ENCODE measurements at places on chromosomes 7 and 10.
A peak's percentile ranks its signal among the peaks of the same experiment; 100 is the strongest.

DNA sequence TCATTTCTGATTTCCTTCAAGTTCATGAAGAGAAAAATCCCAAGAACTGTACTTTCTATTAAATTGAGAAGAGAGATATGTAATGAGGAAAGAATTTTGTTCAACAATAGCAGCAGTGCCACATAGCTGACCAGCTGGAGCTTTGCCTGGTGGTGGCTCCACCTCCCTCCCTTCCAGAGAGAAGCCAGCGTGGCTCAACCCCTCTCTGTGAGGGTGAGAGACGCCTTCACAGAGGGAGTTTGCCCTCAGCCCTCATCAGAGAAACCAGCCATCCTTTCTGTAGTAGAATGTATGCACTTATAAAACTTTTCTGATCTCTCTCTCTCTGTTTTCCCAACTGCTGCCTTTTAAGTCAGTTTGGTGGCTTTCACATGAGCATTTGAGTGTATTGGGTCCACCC is 20.5 kb upstream of the COL1A2 start:
- DNase-seq = peak; percentile 82

GRCh38 chr7:101177644-101178043 is 2.4 kb downstream of the NAT16 start:
- no peak for DNase-seq

DNA sequence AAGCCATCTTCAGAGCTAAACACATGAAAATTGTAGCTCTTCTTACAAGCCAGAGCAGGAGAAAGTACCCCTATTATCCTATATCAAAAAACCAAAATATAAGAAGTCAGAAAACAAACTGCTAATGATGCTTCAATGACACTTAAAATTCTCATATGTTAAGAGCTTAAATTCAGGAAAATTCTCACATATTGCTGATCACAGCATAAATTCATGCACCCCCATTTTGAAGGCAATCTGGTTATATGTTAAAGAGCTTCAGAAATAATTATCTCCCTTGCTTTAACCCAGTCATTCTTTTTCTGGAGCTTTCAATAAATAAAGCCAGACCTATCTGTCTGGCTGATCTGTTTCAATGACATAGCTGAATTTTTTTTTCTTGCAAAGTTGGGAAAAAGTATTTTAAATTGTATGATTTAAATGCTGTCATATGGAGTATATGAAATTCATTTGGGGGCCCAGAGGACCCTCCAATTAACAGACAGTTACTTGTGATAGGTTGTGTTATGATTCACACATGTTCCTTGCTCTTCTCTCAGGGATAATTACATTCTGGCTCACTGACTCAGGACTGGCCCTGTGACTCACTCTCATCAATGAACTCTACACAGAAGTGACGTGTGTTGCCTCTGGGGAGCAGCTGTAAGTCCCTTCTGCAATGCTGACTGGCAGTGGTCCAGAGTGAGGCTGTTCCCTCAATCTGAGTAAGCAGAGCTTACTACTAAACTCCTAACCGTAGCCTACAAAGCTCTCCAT is 85.2 kb downstream of the HGF start:
- peak; percentile 97 for DNase-seq

GRCh38 chr7:149723082-149723767 is 50.2 kb downstream of the ZNF467 start:
- DNase-seq = no peak

DNA sequence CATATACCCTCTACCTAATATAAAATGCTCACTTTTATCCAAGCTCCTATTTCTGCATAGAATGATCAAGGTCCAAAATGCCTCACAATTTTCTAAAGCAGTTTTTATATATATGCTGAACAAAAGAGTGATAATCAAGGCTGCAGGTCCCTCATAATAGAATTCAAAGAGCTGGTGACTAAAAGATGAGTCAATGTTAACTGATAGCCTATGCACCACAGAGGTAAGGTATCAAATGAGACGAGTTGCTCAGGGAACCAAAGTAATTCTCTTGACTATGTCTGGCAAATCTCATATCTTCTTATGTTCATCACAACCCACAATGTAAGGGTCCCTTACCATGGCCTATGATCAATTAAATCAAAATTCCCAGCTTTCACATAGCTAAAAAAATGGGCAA is 15.2 kb downstream of the PDZD8 start:
- no peak for DNase-seq

GRCh38 chr10:16902606-16903005 is 85.4 kb upstream of the RSU1 start:
- no peak for DNase-seq

- DNase-seq = peak; percentile 35
These were observed 9.1 kb upstream of the CSGALNACT2 start for GRCh38 chr10:43128958-43129706.

DNA sequence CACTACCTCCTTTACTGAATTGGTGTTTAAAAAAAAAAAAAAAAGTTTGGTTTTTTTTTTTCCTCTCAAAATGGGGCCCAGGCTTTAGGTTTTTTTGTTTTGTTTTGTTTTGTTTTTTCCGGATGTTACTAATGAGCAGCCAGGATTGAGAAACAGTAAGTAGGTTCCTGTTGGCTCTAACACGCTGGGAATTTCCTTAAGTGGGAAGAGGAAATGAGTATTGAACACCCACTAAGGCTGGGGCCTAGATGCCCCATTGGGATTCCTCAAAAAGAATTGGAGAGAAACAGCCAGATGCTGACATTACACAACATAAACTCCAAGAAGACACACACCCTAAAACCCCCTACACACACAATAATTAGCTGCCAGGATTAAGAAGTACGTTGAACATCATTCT is 102.2 kb upstream of the NANOS1 start:
- DNase-seq = no peak

GRCh38 chr7:4257146-4258111 is 424.7 kb upstream of the FOXK1 start:
- no peak for DNase-seq

- no peak for DNase-seq
These were observed 66.0 kb downstream of the SUGCT start for GRCh38 chr7:40200791-40201190.

DNA sequence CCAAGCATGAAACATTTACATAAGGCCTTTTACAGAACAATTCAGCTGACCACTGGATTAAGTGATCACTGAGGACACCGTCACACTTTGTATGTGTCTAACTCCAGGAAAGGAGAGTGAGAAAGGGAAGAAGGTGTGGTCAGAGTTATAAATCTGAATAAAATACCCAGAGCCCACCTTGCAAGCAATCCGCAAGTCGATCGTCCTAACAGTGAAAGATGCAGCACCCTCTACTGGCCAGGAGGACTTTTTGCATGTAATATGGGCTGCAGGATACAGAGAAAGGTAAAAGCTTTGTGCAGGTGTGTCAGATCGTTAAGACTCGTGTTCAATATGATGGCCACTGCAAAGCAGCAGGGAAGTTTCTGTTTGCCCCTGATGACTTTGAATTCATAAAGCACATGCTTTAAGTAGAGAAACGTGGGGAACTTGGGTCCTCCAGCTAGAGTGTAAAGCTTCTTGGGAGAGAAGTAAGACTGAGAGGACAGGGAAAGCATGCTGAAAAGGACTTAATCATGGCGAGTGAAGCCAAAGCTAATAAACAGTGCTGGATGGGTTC is 68.5 kb upstream of the BMPER start:
- peak; percentile 35 for DNase-seq

Data from SJCRH30 (cell line).